ENCODE measurements at places on chromosomes 1 and 21. TPM values are rescaled to one million over a fixed set of nuclear protein-coding genes. Genes with fewer than 3 reads are reported as not detected.

- no peak for DNase-seq
- H3K4me1 ChIP-seq: no peaks in the 10 kb centered on the region
- no peaks in the 10 kb centered on the region for H3K36me3 ChIP-seq
- no peak overlapping the region for H3K27ac ChIP-seq
Observed at GRCh38 chr1:90650401-90650800, 66.7 kb downstream of the BARHL2 start.

DNA sequence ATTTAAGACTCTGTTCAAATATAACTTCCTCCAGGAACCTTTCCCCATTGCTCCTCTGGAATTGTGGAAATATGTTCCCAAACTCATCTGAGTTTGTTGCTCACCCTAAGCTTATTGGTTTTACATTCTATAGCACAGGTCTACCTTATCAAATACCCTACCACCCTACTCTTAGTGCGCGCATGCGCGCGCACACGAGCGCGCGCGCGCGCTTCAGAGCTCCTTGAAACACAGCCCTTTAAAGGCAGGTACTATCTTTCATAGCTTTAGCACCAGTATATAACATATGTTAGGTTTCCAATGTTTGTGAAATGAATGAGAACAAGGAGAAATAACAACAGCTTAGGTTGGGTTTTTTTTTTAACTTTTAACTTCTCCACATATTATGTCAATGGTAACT is 3.5 kb downstream of the IPP start:
- no peaks in the 10 kb centered on the region for H3K27me3 ChIP-seq
- H3K27ac ChIP-seq: no peak overlapping the region

- no peak overlapping the region for H3K27ac ChIP-seq
- 0 out of 2 replicates have a peak, but pooled peaks cover 2% of the 10 kb centered on the region for H3K4me1 ChIP-seq
- no peak overlapping the region for H3K4me3 ChIP-seq
Observed at GRCh38 chr1:22831729-22832413, 121.2 kb downstream of the EPHB2 start.

- H3K36me3 ChIP-seq: no peaks in the 10 kb centered on the region
- H3K27ac ChIP-seq: no peak overlapping the region
- no peaks in the 10 kb centered on the region for H3K27me3 ChIP-seq
- no peak overlapping the region for H3K4me3 ChIP-seq
- H3K4me1 ChIP-seq: peaks cover 32% of the 10 kb centered on the region
Observed at GRCh38 chr1:41878495-41878894, 40.2 kb downstream of the HIVEP3 start.

The PBXIP1 gene
- total RNA-seq: 40.2 TPM

The RCSD1 gene
- 0.16 TPM for total RNA-seq

The CLSTN1 gene
- total RNA-seq: 52.4 TPM

The KIF26B gene
- 14.4 TPM for total RNA-seq

The RIMKLA gene
- total RNA-seq: 0.02 TPM

The PKN2 gene
- 57.0 TPM for total RNA-seq

The FCGR3A gene
- total RNA-seq: not detected
